ENCODE measurements at places on chromosomes 5 and 9. TPM values are rescaled to one million over a fixed set of nuclear protein-coding genes. Genes with fewer than 3 reads are reported as not detected.

Gene SLCO6A1
- total RNA-seq = not detected

Gene ACOT12
- 2.4 TPM for total RNA-seq

Gene ZNF782
- total RNA-seq = 29.0 TPM

Gene FOXD4L6
- total RNA-seq = 0.36 TPM

Gene COL23A1
- 4.5 TPM for total RNA-seq

Gene SMIM33
- not detected for total RNA-seq

Gene SLC23A1
- total RNA-seq = not detected

Gene NR5A1
- total RNA-seq = not detected

Gene PCDHGA7
- total RNA-seq = 20.0 TPM

Gene FOXD1
- 1.1 TPM for total RNA-seq

Gene RCL1
- 26.4 TPM for total RNA-seq

Gene RALGDS
- 83.9 TPM for total RNA-seq

Gene TNC
- 133 TPM for total RNA-seq

Gene SVEP1
- total RNA-seq = 12.1 TPM

Gene ABLIM3
- 43.3 TPM for total RNA-seq

Gene CATSPER3
- total RNA-seq = 0.45 TPM

Gene FCHO2
- 49.9 TPM for total RNA-seq

Gene CDH9
- 16.0 TPM for total RNA-seq

Gene GARIN3
- total RNA-seq = not detected

Gene PCDHGB1
- 16.8 TPM for total RNA-seq

Gene KIF27
- total RNA-seq = 13.3 TPM

Gene MTMR12
- total RNA-seq = 20.2 TPM

Gene C5orf34
- 12.3 TPM for total RNA-seq

Gene CMYA5
- total RNA-seq = 3.2 TPM

Gene TIMD4
- total RNA-seq = 0.45 TPM

Measured in cerebellum (tissue), 4 donors.